CD4-positive, alpha-beta T cell treated with Interleukin-15 for 1 hour (primary cell): ENCODE measurements at places on chromosomes 16 and 17.

DNA sequence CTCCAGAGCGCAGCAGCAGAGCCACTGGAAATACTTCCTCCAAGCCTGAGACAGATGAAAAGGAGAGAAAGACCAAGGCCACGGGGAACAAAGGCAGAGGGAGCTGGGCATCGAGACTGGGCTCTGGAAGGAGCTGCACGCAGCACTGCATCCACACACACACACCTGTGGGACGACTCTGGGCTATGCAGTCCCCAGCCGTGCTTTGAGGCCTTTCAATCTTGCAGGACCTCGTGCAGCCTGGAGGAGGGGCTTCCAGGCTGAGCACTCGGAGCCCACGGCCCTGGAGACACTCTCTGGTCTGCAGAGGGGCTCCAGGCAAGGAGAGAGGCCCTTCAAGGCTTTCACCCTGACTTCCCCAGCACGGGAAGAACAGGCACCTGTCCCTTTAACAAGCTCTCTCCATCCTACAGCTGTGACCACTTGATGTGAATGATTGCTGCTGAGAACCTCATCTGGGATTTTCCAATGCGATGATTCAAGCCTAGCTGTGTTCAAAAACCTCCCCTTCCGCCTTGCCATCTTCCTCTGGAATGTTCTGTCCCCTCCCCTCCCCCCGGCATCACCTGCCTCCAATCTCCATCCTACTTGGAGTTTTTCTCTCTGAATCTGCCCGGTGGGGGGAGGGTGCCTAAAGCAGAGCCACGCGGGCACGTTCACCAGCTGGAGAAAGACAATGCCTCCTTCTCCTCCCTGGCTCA lies 37.5 kb downstream of the RBFOX3 start:
- DNase-seq, result no peak

DNA sequence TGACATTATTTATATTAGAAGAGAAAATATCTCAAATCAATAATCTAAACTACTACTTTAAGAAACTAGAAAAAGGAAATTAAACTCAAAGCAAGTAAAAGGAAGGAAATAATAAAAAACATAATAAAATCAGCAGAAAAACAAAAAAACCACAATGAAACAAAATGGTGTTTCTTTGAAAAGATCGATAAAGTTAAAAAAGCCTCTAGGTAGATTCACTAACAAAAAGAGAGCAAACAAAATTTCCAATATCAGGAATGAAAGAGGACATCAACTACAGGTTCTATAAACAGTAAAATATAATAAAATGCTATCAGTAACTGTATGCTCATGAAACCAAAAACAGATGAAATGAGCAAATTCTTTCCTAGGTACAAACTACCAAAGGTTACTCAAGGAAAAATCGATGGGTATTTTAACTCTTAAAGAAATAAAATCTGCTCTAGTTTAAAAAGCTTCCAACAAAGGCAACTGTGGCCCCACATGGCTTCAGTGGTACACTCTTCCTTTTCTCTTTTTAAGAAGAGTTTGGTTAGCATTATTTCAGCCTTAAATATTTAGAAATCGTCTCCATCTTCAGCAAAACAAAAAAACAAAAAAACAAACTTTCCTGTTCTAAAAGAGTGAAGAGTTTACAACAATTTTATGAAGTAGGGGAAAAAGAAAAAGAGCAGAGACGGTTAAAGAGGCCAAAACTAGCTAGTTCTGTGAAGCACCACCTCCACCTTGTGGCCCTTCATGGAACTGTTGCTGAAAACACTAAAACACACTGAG lies 102.2 kb downstream of the TRIM37 start:
- DNase-seq, result peak; percentile 65

GRCh38 chr17:71237903-71238538 lies 882.8 kb upstream of the SOX9 start:
- DNase-seq, result no peak

DNA sequence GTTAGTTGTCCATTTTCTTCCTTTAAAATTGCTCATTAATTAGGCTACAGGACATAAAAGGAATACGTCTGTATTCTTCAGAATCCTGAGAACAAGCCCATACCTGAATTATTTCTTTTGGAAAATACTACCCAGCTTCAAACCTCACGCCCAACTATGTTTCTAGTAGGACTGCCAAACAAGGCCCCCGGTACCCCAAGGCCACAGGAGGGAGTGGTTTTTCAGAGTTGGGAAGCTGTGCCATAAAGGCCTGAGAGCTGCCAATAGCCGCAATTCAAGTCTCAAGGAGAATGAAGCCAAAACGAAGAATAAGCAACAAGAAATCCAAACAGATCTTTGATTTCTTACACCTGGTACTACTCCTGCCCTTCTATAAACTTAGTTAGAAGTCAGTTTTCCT lies 48.3 kb downstream of the UBE2G1 start:
- DNase-seq, result no peak

GRCh38 chr16:68893710-68894705 lies 50.7 kb downstream of the TANGO6 start:
- no peak for DNase-seq
